IPS-NIHi11 (cell line): ENCODE measurements at places on chromosomes 5 and 9.
A peak's percentile ranks its signal among the peaks of the same experiment; 100 is the strongest.

DNA sequence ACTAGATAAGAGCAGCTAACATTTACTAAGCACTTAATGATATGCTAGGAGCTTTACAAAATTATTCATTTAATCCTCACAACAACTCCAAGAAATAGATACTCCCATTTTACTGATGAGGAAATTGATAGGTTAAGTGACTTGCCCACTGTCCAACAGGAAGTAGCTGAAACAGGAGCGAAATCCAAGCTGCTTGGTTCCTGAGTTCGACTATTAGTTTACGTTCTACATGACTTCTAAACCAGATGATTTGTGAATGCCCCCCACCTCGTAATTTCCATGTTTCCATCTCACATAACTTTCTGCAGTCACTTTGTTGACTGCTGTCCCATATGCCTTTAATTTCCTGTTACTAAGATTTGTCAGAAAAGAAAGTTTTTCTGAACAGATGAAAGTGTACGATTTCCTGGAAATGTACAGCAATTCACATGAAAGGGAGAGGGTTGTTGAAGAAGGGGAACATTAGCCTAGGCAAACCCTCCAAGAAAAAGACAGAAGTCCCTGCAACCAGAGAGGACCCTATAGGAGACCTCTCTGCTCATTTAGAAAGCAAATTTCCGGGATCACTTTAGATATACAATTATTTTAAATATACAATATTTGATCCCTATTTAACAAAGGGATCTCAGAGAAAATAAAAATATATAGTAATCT, 279.1 kb upstream of the EFNA5 start:
- no peak for DNase-seq

GRCh38 chr9:757246-757881, 84.1 kb upstream of the DMRT1 start:
- peak; percentile 89 for DNase-seq

DNA sequence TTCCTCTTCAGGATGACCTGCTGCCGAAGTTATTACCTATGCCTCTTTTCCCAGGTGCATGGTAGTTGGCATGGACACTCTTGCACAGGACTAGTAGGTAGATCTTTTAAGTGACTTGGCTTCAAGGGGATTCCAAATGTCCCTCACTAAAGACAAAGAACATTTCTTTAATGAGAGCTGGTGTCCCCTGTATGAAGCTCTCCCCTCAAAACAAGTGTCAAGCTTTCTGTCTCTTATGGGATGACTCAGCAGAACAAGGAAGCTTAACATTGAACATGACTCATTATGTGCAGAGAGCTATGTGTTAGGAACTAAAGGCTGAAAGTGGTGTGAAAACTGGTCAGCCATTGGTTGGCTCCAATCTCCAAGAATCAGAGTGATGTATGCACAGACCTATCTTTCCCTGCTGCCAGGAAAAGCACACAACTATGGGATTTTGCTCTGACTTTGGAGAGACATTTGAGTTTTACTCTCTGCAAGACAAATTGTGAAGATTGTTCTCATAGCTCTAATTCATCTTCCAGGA, 120.5 kb downstream of the PRDM6 start:
- no peak for DNase-seq

DNA sequence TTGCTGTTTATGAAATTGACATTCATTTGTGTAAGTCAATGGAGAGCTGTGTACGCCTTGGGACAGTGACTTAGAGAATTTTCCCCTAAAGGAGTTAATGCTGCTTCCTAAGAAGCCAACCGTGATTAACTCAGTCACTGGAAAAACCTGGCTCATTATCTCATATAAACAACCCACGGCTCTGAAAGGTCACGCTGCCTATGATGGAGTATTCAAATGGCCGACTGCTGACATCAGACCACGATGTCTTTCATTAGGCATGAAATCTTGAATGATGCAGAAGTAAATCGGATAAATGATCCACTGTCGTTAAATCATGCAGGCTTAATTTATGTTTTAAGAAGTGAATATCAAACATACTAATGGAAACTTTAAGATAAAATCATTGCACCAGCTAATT, 603.7 kb downstream of the RAB3C start:
- no peak for DNase-seq

GRCh38 chr9:21968331-21969010, 25.7 kb downstream of the CDKN2A start:
- no peak for DNase-seq

DNA sequence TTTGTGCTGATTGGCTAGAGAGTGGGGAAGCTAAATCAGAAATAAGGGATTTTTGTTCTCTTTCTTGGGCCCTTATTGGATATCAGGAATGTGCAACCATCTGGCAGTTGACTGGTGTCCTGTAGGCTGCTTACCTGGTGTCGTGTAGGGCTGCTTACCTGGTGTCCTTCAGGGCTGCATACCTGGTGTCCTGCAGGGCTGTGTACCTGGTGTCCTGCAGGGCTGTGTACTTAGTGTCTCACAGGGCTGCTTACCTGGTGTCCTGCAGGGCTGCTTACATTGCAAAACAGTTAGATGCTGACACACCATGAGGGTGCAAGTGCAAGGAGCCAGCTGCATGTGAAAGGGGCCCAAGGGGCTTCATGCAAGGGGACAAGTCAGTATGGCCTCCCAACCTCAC, 249.3 kb downstream of the ICE1 start:
- DNase-seq = no peak

DNA sequence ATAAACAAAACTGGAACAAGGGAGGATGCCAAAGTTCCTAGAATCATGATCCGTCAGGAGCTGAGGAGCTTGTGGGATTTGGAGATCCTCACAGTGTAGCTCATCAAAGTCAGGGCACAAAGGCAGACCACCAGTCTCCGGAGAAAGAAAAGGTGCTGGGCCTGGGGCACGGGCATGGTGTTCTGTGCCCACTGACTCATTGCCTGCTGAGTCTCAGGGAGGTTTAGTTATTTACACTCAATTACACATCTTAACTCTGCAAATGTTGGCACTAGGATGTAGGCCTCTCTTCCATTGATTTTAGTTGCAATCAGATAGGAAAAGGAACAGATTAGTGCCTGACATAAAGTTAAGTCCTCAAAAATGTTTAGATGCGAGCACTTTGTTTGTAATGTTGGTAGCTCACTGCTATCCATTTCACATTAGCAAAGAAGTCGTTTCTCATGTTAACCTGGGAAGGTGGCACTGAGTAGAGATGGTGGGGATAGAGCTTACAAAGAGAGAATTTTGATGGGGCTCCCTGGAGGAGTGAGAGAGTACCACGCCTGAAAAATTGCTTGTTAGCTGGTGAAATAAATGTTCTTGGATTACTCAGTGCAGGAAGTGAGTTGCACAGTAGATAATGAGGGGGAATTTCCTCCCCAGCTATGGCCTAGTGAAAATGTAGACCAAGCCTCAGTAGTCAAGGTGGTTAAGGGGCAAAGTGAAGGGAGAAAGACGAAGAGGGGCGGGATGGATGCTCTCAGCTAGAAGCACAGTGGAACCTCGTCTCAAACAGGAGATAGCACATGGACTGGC, 109.5 kb upstream of the CD180 start:
- DNase-seq = no peak

GRCh38 chr9:6896562-6896961, 138.8 kb downstream of the KDM4C start:
- DNase-seq = no peak

GRCh38 chr5:137587919-137588318, 88.8 kb upstream of the SPOCK1 start:
- no peak for DNase-seq

- DNase-seq = no peak
Measured at GRCh38 chr5:124747791-124748686, 1.6 kb upstream of the ZNF608 start.

- DNase-seq = no peak
Measured at GRCh38 chr5:133106761-133107572, 55.2 kb downstream of the HSPA4 start.
